ENCODE measurements at places on chromosomes 2 and 18.

GRCh38 chr2:11652553-11652952 is 17.4 kb downstream of the NTSR2 start:
- no peak for DNase-seq

- DNase-seq, result no peak
Measured at GRCh38 chr2:105102963-105103421, 65.1 kb downstream of the MRPS9 start.

DNA sequence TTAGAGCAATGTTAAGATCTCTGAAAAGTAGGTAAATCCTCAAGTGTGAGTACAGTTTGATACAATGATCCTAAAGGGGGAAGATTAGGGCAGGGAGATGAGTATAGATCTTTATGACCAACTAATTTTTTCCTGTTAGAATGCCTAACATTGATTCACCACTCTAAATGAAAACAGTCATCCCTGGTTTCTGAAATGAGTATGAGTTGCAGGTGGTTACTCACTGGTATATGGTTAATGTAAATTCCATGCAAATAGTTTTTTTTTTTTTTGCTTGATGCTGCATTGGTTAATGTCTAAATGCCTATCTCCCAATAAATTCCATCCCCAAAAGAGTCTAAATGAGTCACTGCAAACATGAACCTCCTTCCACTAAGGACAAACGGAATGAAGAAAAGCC is 55.0 kb upstream of the SERPINB2 start:
- DNase-seq, result no peak

- DNase-seq, result no peak
Measured at GRCh38 chr2:177588671-177589070, 196.1 kb downstream of the AGPS start.

DNA sequence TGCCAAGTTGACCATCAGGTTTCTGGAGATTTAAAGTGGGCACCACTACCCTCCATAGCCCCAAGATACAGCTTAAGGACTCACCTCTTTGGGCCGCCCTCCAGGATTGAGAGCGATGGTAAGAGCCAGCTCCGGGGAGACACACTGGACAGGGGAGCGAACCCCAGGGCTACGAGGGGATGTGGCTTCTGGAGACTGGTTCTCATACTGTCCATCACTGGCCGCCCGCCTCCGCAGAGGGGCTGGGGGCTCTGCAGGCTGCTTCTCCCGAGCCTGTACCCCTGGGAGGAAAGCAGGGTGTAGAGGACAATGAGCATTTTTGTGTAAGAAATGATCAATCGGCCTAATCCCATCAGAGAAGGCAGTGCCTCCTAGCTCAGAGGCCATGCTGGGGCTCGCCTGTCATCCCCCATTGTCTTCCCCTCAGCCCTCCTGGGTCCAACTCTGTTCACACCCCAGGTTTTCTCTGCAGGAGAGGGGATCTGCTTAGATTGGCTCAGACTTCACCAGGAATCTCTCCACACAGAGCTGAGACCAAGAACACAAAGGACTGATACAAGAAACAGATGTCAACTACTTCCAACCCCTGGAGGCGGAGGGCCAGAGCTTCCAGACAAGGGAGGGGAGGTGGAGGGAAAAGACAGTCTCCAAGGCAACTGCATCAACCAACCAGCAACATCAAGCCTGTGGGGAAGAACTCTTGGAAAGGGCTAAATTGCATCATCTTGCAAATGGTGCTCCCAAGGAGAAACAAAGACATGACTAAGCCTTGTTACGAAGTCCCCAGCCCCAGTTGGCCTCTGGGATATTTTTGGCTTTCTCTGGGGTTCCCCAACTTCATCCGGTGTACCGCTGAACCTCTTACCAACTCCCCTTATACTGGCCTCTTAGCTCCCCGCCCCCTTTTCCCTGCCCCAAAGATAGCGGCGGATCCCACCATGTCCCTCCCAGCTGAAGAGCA is 166.6 kb downstream of the TNS1 start:
- DNase-seq, result no peak

- no peak for DNase-seq
Measured at GRCh38 chr2:18544171-18544570, 16.3 kb downstream of the RDH14 start.

DNA sequence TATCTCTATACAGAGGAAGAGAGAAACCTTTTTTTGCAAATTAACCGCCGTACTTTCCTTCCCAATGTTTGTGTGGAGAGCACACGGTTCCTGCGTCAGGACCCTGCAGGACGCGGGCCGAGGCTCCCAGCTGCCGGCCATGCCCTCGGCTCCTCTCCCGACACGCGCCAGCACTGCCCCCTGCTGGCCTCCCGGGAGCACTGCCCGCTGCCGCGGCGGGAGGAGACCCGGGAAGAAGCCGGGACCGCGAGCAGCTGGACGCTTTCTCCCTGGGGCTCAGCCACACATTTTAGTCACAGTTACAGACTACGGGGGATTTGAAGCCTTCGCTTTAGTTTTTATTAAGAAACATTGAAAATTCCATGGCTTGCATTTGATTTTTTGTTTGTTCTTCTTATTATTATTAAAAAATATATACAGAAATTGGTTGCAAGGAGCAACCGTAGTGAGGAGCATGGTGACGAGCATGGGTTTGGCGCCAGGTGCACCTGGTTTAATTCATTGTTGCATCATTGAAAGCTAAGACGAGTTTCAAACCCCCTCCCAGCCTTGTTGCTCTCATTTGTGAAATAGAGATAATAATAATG is 401.2 kb downstream of the GALR1 start:
- peak; percentile 24 for DNase-seq

DNA sequence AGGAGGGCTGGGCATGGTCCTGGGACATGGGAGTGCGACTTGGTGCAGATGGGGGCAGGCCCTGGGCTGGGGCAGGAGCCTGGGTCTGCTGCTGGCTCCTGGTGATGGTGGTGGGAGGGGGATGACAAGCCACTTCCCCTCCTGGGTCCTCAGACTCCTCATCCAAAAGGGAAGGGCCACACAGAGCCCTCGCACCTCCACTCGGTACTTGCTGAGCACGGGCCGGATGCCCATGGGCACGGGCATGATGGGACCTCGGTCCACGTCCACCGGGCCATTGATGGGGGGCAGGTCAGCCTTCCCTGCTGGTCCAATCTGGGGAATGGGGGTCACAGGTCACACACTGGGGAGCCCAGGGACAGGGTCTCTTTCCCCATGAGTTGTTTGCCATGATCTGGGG is 4.1 kb downstream of the OTOF start:
- DNase-seq, result no peak

DNA sequence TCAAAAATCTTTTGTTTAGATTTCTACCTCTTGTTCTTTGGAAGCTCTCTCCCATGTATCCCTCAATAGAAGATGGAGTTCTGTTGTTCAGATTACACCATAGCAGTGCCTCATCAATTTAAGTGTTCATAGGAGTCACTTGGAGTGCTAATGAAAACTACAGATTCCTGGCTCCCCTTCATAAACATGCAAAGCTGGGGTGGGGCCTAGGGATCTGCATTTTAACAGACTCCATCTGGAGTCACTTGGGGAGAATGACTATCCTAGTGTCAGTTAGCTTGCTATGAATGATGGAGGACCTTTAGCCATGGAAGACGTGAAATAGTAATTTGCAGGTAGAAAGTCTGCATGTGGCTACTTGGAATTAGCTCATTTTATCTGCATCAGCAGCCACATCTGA is 105.4 kb downstream of the RGPD3 start:
- no peak for DNase-seq

- no peak for DNase-seq
Measured at GRCh38 chr2:238564286-238564920, 137.7 kb downstream of the ASB1 start.

DNA sequence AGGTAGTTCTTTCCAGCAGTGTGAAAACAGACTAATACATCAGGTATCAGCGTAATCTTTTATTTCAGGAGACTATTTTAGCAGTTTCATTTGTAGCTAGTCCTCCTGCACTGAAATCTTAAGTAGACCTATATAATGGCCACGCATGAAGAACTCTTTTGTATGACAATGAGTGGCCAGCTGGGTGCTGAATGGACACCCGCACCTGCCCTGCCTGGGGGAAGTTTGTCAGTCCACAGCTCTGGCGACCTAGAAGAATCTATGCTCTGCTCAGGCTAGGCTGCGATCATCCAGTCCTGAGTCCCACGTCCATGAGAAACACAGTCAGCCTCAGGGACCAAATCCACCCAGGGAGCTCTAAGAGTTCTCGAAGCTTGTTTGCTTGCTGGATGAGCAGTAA is 709.2 kb upstream of the ID2 start:
- DNase-seq, result no peak

All from activated T-cell treated with anti-CD3 and anti-CD28 coated beads for 4 hours (primary cell).